ENCODE measurements at places on chromosomes 6 and 20.

- no peak for DNase-seq
Observed at GRCh38 chr20:61795669-61796630, 269.7 kb downstream of the TAF4 start.

- no peak for DNase-seq
Observed at GRCh38 chr20:34881689-34882088, 5.3 kb downstream of the ACSS2 start.

DNA sequence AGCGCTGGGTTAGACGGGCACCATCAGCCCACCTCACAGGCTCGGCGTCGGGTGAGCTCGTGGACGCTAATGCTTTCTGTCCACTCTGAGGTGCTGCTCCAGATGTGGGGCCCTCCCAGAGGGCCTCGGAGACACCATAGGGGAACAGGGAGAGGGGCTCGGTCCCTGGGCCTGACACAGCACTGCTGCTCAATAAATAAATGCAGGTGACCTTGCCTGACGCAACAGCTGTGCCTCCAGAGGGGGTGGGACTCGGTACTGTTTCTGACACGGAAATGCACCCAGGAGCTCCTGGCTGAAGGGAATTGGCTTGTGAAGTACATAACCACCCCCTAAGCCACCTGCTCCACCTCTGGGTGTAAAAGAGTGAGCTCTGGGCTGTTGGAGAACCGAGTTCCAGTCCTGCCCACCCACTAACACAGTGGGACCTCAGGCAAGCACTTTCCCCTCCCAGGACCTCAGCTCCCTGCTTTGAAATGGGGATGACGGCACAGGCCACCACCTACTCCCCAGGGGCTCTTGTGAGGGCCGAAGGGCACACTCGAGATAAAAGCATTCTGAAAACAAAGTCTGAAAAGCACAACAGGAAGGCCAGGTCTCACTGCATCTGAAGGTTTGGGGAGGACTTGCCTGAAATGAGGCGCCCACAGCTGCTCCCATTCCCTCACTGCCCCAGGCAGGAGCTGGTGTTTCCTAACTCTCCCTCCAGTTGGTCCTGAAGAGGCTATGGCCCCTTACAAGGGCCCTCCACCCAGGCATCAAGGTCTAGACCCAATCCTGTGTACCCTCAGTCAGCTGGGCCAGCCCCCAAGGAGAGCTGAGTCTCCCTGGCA, 6.7 kb downstream of the KCNK15 start:
- DNase-seq: no peak

GRCh38 chr6:50520326-50521266, 192.7 kb upstream of the TFAP2D start:
- no peak for DNase-seq

- no peak for DNase-seq
Observed at GRCh38 chr6:7914991-7915789, 4.6 kb upstream of the TXNDC5 start.

DNA sequence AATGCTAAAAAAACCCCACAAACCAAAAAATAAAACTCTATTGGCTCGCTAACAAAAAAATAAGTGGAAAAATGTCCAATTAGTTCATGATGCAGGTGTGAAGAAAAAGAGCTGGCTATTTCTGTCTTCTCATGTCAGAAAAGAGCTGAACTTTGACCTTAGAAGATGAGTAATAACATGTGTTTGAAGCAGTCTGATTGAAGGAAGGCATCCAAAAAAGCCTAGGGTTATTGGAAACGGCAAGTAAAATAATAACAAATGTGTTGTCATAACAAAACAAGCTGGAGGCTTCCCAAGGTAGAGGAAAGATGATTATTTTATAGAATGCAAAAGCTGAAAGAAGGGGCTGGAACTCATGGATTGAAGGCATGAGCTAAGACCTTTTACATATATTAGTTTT, 94.4 kb upstream of the FAM184A start:
- no peak for DNase-seq

- DNase-seq: no peak
Observed at GRCh38 chr6:84061613-84062398, 28.2 kb downstream of the MRAP2 start.

DNA sequence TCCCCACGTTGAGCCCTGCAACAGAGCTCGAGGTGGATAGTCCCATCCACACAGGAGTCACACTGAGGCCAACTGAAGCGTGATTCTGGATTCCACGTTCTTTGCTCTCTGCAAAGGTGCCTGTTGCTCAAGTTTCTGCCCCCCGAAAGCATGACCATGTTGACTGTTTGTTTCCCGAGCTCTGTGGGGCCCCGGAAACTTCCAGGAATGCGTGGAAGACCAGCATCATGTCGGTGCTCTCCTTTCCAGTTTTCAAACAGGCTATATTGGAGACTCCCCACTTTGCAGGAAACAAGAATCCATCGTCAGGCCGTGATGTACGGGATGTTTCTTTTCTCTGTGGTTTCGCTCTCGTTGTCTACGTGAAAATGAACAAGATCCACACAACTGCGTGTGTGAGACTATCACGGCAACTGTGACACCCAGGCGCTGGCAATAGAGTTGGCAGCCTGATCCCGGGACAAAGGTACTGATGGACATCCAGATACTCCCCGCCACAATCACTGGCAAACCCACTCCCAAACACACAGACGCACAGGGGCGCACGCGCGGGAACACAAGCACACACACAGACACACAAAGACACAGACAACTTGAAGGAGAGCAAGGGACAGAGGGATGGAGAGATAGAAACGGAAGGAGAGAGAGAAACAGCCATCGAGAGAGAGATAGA, 444.6 kb upstream of the DEFB115 start:
- DNase-seq: no peak

DNA sequence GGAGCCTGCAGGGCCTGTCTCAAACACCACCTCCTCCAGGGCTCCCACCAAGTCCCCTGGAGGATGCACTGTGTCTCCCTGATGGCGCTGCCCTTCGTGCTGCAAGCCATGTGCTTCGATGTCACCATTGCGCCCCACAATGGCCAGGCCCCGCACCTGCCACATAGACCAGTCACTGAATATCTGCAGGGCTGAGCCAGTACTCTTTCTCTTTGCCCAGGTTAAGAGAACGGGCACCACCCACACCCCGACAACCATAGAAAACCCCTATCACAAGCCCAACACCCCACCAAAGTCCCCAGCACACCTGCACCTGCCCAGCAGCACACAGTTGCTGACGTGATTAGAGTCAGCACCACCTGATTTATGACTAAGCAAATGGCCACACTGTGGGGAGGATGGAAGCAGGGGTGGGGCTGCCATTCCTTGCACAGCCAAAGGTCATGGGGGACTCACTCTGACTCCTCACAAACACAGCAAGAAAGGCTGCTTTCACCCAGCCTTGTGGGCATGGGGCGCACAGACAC, 104.3 kb downstream of the SLC23A2 start:
- DNase-seq: no peak

GRCh38 chr20:2521369-2522305, 12.9 kb upstream of the ZNF343 start:
- no peak for DNase-seq

DNA sequence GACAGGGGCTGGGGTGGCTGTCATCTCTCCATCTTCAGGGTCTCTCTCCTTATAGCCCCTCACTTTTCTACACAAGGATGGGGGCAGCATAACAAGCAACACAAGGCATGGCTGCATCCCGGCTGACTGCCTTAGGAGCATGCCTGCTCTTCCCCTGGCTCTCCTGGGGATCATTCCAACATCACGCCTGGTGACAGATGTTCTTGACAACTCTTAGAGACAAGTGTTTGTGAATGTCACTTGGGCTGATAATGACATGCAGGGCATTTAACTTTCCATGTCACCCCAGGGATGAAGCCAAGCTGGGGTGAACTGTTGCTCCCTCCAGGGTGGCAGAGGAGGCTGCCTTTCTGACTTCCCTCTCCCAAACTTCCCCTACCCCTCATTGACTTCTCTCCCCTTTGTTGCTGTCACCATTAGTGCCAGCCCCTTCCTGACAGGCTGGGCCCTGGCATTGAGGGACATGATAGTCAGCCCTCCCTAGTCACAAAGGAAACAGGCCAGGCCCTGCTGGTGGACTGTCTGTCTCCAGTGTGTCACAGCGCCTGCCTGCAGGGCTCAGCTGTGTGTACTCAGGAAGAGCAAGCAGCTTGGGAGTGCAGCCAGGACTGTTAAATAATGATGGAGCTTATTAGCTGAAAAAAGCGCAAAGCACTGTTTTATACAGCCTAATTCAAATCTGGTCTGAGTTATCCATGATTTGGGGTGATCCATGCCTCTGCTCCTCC, 161.8 kb downstream of the LRFN2 start:
- DNase-seq: no peak

- DNase-seq: no peak
Observed at GRCh38 chr6:50141100-50141499, 91.4 kb upstream of the DEFB112 start.

- no peak for DNase-seq
Observed at GRCh38 chr6:20647585-20647984, 113.3 kb downstream of the CDKAL1 start.

DNA sequence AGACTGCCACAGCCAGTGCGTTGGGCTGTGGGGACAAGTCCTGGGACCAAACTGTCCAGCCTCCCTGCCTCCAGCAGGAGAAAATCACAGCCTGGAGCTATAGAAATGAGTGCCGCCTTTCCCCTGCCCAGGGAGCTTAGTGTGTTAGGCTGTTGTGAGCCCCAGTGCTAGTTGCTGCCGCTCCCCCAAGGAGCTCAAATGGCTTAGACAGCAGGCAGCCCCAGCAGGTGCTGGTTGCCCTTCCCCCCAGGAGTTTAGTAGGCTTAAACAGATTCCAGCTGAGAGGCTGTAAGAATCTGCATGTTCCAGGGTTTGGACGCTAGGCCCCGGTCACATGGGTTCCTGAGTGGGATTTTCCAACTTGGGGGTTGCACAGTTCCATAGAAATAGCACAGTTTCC, 27.2 kb upstream of the HMGN3 start:
- DNase-seq: no peak

DNA sequence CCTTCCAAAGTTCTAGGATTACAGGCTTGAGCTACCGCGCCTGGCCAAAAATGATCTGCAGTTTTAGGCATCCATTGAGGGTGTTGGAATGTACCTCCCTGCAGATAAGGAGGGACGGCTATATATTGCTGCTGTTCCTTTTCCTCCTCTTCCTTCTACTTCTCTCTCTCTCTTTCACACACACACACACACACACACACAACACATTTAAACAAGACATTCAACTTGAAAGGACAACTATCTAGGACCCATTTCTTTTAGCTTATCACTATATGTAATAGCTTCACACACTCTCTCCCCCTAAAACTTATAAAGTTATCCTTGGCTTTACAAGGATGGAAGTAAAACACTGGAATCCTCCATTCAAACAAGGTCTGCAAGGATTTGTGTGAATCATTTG, 260.6 kb downstream of the PHACTR1 start:
- DNase-seq: no peak

DNA sequence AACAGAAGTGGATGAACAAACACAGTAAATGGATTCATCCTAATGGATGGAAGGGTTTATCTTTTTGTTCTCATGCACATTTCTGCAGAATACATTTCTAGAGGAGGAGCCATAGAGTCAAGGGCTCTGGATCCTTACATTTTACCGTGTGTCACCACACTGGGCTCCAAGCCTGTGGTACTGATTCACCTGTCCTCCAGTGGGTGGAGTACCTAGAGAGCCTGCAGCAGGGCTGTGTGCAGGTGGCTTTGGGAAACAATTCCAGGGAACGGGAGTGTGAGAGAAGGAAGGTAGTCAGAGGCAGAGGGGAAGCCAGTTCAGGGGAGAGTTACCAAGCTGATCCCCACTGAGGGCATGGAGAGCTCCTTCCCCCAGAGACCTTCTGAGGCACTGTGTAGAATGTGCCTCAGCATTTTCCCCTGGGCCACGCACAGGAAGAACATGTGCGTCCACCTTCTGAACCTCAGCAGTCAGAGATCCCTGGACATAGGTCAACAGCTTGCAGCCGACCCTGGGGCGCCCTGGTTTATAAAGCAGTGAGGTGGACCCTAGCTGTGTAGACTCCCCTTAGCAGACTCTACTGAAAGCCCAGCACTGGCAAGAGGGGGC, 85.3 kb upstream of the SLC22A23 start:
- no peak for DNase-seq

DNA sequence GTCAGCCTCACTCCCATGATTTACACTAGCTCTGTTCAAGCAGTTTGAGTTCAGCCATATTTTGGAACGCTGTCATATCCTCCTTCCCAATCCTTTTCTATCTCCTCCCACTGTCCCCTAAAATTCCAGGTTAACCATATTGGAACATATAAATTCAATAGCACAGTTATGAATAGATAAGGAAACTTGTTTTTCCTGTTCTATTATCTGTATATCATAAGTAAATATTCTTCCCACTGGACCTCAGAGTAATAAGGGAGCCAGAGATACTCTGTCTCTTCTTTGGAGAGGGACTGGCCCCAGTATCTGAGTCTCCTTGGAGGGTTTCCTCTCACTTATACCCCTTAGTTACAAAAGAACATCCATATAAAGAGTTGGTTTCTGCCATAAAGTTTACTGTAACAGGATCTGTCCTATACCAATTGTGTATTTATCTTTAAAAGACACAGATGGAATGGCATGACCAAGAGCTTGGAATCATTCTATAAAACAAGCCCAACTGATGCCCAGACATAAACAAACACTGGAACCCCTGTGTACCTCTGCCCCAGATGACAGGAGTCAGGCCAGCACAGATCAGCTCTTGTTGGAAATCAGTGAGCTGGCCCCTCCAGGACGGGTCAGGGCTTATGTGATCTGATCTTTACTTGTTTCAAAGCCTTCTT, 67.1 kb downstream of the EPB41L2 start:
- DNase-seq: no peak

DNA sequence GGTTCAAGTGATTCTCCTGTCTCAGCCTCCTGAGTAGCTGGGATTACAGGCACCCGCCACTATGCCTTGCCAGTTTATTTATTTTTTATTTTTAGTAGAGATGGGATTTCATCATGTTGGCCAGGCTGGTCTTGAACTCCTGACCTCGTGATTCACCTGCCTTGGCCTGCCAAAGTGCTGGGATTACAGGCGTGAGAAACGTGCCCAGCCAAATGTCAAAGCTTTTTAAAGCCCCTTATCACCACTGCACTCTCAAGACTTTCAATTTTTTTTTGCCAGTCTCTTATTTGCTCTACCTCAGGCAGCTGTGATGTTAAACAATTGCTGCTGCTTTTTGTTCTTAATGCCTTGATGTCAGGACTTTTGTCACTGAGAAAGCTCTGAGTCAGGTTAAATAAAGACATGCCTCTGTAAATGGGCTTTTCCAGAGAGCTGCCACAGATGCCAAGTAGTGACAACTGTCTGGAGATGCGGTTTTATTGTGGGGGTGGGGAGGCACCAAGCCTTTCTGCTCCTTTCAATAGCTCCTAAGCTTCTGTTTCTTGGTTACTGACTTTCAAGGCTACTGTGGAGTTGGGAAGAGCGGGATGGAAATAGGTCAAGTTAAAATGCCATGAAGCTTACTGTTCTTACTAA, 29.2 kb downstream of the RSPH3 start:
- no peak for DNase-seq
